ENCODE measurements at places on chromosomes 12 and 14.

DNA sequence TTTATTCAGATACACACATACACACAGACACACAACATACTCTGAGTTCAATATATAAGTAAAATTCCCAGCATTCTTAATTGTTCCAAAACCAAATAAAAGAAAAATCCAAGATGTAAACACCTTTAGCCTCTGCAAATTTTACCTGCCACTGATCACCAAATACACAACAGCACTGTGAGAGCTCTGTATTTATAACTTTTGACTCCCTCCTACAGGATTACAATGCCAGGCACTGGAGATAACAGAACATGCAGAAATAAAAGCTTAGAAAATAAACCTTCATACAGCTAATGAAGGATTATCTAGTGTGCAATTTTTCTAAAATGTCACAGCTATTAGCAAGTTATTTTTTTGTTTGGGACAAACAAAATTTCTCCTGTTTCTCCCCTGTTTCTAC lies 85.0 kb downstream of the TAOK3 start:
- no peak for DNase-seq
- H3K36me3 ChIP-seq = no peaks in the 10 kb centered on the region
- peaks cover 8% of the 10 kb centered on the region for H3K4me1 ChIP-seq

- DNase-seq = no peak
- peak within 1 kb of the TSS; percentile 97 for H3K27ac ChIP-seq
- H3K4me1 ChIP-seq = peaks cover 21% of the 10 kb centered on the region
- H3K36me3 ChIP-seq = 0 out of 2 replicates have a peak, but pooled peaks cover 19% of the 10 kb centered on the region
- H3K27me3 ChIP-seq = no peaks in the 10 kb centered on the region
- H3K4me3 ChIP-seq = peak within 1 kb of the TSS; percentile 80
Measured at GRCh38 chr14:58298477-58299400, at the start of gene ARID4A. Gene ARID4A, plus strand, starts transcription at chr14:58298555. Its CDS starts 1,300 bp downstream, at chr14:58299855.

DNA sequence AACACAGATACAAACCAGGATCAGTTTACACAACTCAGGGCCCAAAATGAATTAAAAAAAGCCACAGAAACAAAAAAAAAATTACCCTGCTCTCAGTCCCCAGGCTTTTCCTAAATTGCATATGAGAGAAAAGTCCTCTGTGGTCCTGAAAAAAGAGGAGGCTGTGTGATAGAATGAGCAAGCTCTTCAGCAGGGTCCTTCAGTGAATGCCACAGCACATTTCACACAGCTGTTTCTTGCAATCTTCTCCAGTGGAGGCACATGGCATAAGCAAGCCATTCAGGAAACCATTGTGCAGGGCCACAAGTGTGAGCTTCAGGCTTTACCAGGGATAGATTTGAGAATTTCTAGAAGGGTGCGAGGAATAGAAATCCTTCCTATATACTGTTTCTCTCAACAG lies 168.5 kb downstream of the PPM1H start:
- no peaks in the 10 kb centered on the region for H3K27me3 ChIP-seq
- H3K36me3 ChIP-seq = no peaks in the 10 kb centered on the region
- H3K27ac ChIP-seq = no peak overlapping the region
- no peak overlapping the region for H3K4me3 ChIP-seq
- peaks cover 45% of the 10 kb centered on the region for H3K4me1 ChIP-seq
- DNase-seq = no peak

DNA sequence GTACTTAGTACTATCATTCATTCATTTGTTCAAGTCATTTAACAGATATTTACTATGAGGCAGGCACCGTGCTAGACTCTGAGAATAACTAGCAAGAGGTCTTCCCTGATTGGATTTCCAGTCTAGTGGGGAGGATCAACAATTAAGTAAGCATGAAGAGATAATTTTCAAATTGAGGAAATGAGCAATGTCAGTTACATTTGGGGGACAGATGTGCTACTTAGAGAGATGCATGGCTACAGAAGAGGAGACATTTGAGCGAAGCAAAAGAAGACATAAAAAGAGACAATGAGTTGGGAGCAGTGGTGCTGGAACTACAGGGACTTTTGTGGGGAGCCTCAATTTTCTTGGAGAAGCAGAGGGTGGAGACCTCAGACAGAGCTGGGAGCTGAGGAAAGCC lies 7.7 kb downstream of the KCNA5 start:
- H3K4me1 ChIP-seq = no peaks in the 10 kb centered on the region
- DNase-seq = no peak
- no peak overlapping the region for H3K4me3 ChIP-seq
- H3K36me3 ChIP-seq = no peaks in the 10 kb centered on the region
- H3K27ac ChIP-seq = no peak overlapping the region
- H3K27me3 ChIP-seq = peaks cover 92% of the 10 kb centered on the region

All from PC-9 (cell line).